Stimulated activated CD4-positive, alpha-beta T cell treated with anti-CD3 and anti-CD28 coated beads, Interleukin-15, amount 100 ng/mL, for 1 hour (primary cell): ENCODE measurements at places on chromosomes 13 and 19.

DNA sequence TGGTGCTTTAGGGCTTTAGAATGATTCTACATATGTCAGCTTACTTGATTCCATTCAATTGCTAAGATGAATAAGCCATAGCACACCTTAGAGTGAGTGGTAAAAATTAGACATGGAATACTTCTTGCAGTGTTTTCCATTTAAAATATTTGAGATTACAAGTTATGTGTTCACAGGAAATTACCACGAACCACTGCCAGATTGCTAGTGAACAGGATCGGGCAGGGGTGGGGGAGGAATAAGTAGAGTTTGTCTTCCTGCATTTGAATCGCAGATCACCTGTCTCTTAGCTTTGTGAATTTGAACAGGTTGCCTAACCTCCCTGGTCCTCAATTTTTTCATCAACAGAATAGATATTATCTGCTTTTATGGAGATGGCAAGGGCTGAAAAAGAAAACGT lies 124.6 kb downstream of the GGACT start:
- DNase-seq, result no peak

GRCh38 chr13:32032759-32033158 lies 1.2 kb downstream of the FRY start:
- DNase-seq, result no peak

- DNase-seq, result no peak
Observed at GRCh38 chr13:98260357-98261164, 83.5 kb upstream of the RNF113B start.

GRCh38 chr13:93872786-93873347 lies 606.6 kb downstream of the DCT start:
- DNase-seq, result no peak

- DNase-seq, result no peak
Observed at GRCh38 chr13:28537171-28537570, 42.2 kb upstream of the FLT1 start.

DNA sequence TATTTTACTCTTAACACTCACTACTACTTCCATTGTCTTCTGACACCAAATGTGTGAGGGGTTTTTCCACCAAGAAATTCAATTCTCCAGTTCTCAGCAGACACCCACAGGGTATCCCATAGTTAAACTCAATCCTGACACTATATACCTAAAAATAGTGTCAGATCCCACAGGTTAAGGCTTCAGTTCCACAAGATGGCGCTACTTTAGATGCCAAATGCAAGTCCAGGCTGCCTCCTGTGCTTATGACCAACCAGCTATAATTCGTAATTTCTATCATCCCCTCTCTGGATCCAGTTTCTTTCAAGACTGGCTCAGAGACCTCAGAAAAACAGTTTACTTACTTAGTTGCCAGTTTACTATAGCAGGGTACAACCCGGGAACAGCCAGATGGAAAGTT lies 1146.2 kb upstream of the SPRY2 start:
- no peak for DNase-seq

GRCh38 chr13:49840266-49840665 lies 47.8 kb upstream of the KPNA3 start:
- DNase-seq, result no peak

- DNase-seq, result no peak
Observed at GRCh38 chr19:35553385-35554000, 8.1 kb downstream of the TMEM147 start.

GRCh38 chr19:33703821-33704220 lies 82.1 kb downstream of the CHST8 start:
- DNase-seq, result no peak

- no peak for DNase-seq
Observed at GRCh38 chr13:27132538-27132937, 39.1 kb downstream of the USP12 start.

- no peak for DNase-seq
Observed at GRCh38 chr13:49641801-49642291, 13.5 kb downstream of the ARL11 start.

- no peak for DNase-seq
Observed at GRCh38 chr19:1471515-1472160, 7.4 kb downstream of the C19orf25 start.

DNA sequence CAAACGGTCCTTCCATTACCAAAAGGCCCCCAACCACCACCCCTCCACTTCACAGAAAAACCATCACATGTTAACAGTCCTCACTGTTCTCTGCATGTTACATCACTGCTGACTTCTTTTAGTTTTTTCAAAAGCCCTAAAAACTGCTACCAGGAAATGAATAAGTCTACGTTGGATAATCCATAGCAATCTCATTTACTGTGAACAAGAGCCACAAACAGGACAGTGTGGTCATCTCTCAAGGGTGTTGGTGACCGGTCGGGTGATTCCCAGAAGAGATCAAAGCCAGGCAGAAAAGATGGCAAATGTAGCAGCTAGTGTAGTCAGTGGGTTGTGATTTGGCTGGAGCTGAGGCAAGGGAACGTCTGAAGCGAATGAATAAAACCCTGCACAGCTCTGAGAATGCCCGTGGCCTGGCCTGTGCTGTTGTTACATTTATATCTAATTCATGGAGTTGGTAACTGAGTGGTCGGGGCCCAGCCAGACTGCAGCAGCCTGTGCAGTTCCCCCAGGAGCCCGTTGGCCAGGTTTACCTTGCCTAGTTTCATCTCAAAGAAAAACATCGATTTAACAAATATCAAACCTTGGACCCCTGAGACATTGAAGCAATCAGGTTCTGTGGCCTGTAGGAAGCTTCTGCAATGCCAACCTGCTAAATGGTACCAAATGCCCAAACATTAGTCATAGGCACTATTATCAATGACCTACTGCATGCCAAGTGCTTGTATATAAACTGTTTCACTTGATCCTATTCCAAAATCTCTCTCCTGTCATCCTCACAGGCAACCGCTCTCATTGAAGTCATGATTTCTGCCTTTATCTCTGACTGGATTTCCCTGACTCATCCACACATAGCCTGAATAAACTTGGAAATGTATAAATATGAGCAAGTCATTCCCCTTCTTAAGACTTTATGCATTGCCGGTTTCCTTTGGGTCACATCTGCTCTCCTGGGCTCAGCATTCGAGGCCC lies 153.8 kb upstream of the SERP2 start:
- no peak for DNase-seq

- no peak for DNase-seq
Observed at GRCh38 chr13:20270163-20270865, 38.2 kb upstream of the GJB6 start.

DNA sequence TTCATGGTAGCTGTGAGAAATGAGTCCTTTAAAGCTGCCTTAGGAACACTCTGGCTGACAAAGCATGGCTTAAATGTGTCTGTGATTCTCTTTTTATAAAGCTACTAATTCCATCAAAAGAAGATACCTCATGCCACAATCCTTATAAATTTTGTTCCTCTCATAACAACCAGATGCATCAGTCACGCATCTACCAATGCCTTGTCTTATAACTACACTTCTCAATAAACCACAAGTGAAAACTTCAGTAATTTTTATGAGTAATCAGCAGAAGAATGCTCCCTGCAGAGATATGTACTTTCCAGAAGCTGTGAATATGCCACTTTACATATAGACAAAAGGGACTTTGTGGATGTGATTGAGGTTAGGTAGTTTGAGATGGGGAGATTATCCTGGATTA lies 147.8 kb downstream of the SUCLA2 start:
- DNase-seq, result no peak

DNA sequence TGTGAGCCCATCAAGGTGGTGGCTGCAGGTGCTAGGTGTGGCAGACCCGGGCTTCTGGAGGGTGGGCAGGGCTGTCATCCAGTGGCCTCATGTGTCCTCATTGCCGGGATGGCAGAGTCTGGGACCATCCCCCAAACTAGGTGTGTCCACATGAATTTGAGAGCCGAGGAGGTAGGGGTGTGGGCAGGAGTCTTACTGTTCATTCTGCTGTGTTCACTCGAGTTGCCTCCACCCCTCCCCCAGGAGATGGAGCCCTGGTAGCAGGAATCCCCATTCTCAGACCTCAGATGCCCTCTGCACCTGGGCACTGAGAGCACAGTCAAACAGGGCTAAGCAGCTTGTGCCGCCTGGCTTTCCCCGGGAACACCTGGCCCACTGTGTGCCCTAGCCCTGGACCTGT lies 22.4 kb downstream of the NAXD start:
- no peak for DNase-seq

DNA sequence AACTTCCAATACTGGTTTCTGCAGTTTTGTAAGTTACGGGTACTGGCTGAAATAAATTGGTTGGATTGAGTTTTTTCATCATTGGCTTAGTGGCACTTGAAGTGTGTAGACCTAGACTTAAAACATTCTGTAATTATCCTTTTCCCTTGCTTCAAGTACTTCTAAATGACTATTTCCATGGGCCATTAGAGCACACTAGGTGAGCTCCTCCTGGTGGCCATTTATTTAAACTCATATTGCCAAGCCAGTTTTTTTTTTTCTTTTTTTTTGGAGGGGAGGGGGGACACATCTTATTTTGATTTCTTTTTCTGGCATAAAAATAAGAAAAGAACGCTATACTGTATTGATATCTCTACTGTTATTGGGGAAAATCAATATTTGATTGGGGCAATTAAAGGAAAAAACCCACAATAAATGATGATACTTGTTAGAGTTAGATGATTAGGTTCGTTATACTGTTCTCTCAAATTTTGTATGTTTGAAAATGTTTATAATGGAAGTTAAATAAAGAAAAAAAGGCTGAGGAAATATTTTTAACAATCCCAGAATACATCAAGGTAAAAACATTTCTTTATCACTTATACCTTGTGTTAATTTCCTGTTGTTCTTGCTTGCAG lies 82.9 kb downstream of the PDS5B start:
- DNase-seq, result no peak

- DNase-seq, result no peak
Observed at GRCh38 chr19:39412867-39413271, 400 bp downstream of the PLEKHG2 start.

- DNase-seq, result no peak
Observed at GRCh38 chr13:104404325-104404724, 1338.1 kb upstream of the SLC10A2 start.

- no peak for DNase-seq
Observed at GRCh38 chr13:30936971-30937370, 4.5 kb downstream of the TEX26 start.
